Activated gamma-delta T cell treated with anti-CD3 and anti-CD28 coated beads, Interleukin-2, amount 50 U/mL, for 16 hours (primary cell): ENCODE measurements at places on chromosomes 11 and 22.

DNA sequence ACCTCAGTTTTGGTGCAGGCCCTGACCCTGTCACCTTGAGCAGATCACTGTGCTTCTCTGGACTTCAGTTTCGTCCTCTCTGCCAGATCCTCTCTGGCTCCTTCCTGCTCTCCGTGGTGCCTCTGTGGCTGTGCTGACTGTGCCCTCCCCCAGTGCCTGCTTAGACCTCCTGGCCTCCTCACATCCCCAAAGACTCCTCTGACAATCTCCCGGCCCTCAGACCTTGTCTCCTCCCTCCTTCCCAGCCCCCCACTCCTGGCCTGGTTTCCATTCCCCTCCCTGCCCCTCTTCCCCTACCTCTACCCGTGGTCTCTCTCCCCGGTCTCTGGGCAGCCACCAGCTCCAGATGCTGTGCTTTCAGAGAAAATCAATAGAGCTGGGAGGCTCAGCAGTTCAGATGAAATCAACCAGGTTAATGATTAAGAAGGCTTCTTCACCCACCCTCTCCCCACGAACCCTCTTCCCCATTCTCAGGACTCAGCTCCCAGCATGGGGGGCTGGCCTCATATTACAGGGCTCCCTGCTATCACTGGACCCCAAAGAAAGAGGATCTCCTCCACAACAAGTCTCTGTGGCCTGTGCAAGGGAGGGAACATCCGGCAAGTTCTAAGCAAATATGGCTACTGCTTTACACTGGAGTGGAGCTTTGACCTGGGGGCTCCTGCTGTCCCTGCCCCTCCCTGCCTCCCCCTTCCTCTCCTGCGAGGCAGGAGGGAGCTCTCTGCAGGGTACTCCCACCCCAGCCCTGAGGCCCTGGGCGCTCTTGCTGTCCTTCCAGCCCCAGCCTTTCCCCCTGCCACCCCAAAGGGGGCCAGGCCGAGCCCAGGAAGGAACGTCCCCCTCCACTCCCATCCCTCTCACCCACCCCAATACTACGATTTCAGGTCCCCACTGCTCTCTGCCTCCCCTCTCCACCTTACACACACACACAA, 8.5 kb downstream of the BACE1-AS start:
- no peak for DNase-seq

GRCh38 chr11:84247926-84248325, 961.8 kb upstream of the CCDC90B start:
- DNase-seq, result no peak

- peak; percentile 40 for DNase-seq
Observed at GRCh38 chr22:38973289-38974169, 8.6 kb upstream of the APOBEC3B start.

- DNase-seq, result no peak
Observed at GRCh38 chr11:19713196-19714021, 772 bp downstream of the NAV2 start.

DNA sequence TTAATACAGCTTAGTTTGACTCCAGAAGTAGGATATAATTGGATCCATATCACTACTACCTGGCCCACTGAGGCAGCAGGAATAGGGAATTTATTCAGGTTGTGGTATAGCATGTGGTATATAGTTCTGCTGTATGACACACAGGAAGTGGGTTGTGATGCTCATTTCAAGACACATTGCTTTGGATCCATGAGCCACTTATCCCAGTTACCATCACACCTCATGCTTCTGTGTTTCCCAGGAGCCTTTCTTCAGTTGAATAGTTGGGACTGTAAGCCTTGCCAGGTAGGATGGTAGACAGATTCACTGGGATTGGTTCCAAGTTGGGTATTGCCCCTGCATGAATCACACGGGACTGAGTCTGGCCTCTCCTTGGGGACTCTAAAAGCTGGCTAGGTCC, 9.9 kb upstream of the SLC37A2 start:
- DNase-seq, result no peak

DNA sequence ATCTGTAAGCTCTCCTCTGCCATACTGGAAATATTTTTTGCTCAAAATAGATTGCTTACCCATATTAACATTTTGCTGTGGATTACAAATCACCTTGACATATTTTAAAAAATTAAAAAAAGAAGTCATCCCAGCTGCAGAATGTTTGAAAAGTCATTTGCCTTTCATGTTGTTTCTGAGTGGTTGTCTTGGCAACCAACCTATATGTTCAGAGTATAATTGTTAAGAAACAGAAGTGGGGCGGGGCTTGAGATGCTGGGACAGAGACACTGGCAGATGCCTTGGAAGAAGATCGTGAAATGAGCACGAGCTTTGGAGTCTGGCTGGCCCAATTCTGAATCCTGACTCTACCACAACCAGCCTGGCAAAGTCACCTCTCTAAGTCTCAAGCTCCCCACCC, 348.2 kb downstream of the LARGE1 start:
- no peak for DNase-seq

- no peak for DNase-seq
Observed at GRCh38 chr11:102343809-102344208, 3.2 kb upstream of the BIRC2 start.

DNA sequence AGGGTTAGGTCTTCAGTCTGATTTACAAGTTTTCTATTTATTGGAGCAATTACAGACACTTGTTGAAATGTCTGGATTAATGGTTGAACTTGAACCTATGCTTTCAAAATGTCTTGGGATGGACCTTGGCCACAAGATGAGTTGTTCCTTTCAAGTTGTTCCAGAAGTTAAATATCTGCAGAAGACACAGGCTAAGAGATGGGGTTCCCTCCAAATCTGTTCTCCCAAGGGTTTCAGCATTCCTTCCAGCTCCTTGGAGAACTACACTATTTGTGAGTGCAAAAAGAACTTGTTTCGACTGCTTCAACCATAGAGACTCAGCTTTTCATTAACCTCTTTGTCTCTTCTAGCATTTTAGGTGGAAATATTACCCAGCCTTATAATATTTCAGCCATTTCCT, 189.0 kb upstream of the BLID start:
- no peak for DNase-seq

DNA sequence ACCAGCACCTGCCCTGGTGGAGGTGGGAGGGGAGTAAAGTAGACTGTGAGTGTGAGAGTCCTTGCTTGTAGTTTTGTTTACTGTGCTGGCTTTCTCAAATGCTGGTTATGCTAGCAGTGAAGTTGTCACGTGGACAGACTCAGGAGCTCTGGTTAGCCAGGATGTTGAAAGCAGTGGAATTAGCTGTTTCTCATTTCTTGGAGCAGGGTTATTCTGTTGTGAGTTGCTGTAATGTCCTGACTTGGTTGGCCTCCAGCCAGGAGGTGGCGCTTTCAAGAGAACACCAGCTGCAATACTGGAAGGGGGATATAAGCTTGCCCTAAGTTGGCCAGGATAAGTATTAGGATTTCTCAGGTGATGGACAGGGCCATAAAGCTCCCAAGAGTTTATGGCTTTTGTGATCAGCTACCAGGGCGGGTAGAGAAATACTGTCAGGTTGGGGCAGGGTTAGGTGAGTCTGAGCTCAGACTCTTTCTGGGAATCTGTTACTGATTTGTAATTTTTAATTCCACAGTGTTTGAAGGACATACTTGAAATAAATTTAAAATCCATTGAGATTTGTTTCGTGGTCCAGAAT, 13.7 kb downstream of the CYP2D6 start:
- DNase-seq, result no peak

GRCh38 chr11:1238767-1239595, 16.1 kb downstream of the MUC5B start:
- no peak for DNase-seq

DNA sequence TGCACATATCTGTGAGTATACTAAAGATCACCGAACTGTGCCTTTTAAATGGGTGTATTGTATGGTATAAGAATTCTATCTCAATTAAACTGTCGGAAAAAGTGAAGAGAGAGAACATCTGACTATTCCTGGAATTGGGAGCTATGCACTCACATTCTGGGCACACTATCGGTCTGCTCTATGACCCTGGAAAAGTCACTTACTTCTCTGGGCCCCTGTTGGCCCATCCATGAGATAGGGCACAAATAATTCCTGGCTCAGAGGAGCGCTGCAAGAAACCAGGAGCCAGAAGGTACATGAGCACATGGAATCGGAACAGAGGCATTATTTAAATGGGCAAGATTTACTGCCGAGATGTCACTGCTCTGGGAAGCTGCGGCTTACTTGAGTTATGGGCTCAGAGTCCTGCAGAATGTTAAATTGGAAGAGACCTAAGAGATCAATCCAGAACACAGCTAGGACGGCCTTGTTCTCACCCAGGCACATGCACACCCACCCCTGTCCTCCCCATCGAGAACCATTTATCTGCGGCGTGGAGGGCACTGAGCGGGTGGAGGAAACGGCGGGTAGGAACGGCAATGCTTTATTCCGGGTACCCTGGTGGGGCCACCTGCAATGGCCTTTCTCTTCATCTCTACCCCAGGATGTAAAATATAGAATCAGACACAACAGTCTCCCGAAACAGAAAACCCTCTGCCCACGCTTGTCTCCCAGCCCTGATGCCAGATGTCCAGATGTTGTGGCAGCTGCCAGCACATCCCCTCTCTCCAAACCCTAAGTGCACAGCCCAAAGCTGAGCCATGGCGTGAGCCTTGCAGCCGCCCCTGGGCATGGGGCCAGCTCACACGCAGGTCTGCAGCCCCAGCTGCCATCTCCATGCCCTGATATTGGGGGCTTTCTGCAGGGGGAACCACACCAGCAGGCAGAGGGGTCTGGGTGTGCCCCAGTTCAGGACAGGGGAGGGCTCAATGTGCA, 142.4 kb downstream of the DSCAML1 start:
- DNase-seq, result no peak

DNA sequence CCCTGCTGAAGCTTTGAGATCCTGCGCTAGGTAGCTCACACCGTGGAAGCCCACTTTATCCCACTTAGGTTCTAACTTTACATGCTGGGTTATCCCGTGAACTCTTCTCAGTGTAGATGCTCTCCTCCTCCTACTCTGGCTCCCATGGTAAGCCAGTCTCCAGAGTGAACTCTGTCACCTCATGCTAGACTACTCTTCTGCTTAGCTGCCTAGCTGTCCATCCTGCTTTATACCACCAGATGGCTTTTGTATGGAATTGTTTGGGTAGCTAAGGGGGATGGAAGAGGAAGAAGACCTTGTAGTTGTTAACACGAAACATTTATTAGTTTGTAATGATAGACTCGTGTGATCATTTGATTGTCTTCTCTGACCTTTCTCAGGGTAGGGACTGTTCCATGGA, 46.8 kb downstream of the EMSY start:
- no peak for DNase-seq

DNA sequence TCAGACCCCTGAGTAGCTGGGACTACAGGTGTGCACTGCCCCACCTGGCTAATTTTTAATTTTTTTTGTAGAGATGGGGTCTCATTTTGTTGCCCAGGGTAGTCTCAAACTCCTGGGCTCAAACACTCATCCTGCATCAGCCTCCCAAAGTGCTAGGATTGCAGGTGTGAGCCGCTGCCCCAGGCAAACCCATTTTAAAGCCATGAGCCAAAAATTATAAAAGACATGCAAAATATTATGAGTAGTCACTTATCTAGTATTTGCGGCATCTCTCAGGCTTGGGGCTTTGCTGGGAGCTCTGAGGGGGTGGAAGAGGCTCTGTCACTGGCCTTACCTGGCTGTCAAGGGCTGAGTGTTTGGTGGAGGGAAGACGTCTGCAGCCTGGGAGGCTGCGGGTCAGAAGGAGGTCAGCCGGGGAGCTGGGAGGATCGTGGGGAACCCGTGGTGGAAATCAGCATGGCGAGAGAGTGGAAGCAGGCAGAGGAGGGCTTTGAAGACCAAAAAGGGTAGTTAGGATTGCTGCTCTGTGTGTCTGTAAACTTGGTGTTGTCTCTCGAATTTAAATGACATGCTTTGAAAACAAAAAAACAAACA, 69.1 kb upstream of the PARVG start:
- no peak for DNase-seq
